Thoracic aorta (tissue), 2 donors: ENCODE measurements at places on chromosomes 7 and 10. TPM values are rescaled to one million over a fixed set of nuclear protein-coding genes. Genes with fewer than 3 reads are reported as not detected.
A peak's percentile ranks its signal among the peaks of the same experiment; 100 is the strongest.

- DNase-seq = no peak
Observed at GRCh38 chr7:128933180-128933891, 4.4 kb upstream of the IRF5 start.

DNA sequence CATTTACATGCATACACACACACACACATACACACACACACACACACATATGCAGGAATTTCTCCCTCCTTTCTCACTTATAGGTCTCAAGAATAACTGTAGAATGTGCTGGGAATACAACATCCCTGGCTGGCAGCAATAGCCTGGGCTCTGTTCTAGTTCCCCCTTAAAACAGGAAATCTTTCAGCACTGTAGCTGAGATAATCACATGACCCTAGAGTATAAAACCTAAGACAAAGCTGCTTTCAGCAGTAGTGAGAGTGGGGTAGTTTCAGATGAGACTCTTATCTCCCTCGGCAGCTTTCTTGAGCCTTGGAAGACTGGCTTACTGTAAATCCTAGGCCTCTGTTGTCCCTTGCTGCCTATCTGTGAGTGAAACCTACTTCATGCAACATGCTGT lies 137.4 kb upstream of the AKR1E2 start:
- DNase-seq = no peak

- peak; percentile 62 for DNase-seq
Observed at GRCh38 chr10:133394064-133394663, at the start of gene MTG1. Gene MTG1, plus strand, starts transcription at chr10:133394157. Its CDS starts 64 bp downstream, at chr10:133394221.

- DNase-seq = no peak
Observed at GRCh38 chr7:37977243-37977642, 56.8 kb downstream of the EPDR1 start.

- no peak for DNase-seq
Observed at GRCh38 chr7:155234158-155234492, 63.6 kb upstream of the INSIG1 start.

The CADPS2 gene
- 32.5 TPM for total RNA-seq

DNA sequence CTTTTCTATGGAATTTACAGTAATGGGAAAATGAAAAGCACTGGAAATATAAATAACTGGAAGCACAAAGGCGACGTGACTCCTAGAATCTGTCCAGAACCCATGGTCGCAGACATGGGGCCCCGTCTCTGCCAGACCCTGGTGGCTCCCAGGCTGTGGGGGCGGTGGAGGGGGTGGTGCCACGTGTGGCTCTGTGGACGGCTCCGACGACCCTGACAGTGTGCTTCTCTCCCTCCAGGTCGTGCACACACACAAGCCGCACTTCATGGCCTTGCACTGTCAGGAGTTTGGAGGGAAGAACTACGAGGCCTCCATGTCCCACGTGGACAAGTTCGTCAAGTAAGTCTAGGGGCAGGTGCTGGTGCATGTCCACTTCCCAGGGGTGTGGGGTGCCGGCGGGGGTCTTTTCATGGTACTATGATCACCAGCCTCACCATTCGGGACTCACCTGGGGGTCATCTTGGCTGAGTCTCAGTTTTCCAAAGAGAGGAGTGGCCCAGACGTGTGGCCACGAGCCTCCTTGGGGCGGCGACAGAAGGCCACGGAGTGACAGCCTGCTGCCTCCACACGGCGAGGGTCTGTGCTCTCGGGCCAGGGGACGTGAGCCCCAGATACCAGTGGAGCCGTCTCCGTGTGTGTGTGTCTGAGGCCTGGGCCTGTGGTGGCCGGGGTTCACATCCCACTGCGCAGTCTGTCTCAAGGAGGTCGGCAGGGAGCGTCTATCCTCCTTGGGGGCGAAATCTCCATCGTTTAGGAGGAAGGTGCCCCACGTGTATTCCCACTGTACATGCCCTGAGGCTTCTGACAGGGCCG lies 108.2 kb downstream of the INPP5A start:
- DNase-seq = no peak

- no peak for DNase-seq
Observed at GRCh38 chr7:22447762-22448161, 52.2 kb downstream of the STEAP1B start.

DNA sequence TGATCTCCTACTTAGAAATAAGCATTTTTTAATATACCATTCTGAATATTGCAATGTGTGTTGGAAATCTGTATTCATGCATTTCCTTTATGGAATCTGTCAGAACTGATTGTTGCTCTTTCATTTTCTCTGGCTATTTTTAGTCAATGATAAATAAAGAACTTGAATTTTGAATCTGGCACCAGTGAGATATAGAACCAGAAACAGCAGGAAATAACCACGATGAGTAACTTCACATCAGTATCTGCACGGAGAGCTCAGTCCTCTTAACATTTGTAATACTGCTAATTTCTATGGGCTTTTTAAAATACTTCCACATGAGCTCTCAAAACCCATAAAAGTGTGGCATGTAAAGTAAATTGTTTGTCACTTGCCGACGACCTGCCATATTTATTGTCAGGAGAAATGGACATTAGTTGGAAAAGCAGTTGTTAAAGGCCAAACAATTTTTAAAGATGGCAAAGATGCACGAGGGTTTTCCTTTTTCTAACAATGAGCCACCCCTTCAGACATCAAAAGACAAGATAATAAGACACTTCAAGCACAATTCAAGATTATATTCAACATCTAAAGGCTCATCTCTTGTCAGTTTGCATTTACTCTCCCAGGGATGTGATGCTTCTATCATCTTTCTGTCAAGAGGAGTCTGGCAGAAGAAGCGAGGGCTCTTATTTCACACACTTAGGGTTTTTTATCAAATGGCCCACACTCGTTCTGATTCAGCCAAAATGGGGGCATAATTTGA lies 118.3 kb downstream of the POU6F2 start:
- no peak for DNase-seq

DNA sequence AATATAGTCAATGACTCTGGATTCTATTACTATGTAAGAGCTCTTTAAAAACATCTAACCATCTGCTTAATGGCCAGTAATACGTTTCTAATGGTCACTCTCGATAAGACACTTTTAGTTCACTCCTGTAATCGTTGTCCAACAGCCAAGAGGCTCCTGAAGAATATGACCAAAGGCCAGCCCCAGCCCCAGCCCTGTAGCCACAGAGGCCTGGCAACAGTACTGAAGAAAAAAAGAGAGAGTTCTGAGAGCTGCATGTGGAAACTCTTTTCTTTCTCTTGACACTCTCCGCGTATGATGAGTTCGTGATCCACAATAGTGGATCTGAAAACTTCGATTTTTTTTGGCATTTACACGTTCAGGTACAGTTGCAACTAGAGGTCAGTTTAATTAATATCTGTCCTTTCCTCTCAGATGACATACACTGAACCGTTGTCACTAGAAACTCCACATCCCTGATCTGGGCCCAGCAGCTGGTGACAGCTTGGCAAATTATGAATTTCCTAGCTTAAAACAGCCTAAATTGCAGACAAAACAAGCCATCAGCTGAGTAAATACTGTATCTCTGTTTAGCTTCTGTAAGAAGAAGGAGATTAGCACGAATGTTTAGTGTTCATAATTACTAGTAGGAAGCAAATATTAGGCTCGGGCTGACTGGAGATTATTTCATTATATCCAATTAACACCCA lies 456.7 kb downstream of the LRMDA start:
- no peak for DNase-seq

DNA sequence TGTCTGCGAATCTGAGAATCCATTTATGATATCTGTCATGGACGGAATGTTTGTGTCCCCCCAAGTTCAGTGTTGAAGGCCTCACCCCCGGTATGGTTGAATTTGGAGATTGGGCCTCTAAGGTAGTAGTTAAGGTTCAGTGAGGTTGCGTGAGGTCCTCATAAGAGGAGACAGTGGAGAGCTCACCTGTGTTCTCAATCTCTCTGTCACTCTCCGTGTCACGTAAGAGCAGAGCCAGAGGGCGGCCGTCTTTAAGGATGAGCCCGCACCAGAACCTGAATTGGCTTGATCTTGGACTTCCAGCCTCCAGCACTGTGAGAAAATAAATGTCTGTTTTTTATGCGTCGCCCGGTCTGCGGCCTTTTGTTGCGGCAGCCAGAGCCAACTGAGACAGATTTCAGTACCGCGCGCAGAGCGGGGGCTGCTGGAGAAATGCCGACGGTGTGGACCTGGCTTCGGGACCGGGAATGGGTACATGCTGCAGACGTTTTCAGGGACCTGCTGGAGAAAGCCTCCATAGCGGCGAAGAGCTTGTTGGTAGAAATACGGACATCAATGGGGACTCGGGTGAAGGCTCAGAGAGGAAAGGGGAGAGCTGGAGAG lies 40.2 kb downstream of the WDR37 start:
- DNase-seq = no peak

DNA sequence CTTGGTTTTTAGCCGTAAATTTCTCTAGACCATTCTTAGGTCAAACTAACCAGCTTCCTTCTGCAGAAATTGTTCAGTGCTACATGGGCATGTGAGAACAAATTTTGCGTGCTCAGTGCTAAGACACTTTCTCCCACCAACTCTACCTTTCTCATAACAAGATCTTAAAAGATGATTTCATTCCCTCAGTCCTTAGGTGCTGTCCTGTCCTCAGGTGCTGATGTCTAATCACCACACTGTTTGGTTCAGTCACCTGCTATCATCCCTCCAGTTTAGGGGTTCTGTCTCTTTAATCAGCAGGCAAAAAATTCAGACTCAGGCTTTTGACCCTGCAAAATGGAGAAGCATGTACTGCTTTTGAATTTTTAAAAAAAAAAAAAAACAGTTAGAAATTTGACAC lies 227.5 kb upstream of the YAE1 start:
- DNase-seq = no peak

DNA sequence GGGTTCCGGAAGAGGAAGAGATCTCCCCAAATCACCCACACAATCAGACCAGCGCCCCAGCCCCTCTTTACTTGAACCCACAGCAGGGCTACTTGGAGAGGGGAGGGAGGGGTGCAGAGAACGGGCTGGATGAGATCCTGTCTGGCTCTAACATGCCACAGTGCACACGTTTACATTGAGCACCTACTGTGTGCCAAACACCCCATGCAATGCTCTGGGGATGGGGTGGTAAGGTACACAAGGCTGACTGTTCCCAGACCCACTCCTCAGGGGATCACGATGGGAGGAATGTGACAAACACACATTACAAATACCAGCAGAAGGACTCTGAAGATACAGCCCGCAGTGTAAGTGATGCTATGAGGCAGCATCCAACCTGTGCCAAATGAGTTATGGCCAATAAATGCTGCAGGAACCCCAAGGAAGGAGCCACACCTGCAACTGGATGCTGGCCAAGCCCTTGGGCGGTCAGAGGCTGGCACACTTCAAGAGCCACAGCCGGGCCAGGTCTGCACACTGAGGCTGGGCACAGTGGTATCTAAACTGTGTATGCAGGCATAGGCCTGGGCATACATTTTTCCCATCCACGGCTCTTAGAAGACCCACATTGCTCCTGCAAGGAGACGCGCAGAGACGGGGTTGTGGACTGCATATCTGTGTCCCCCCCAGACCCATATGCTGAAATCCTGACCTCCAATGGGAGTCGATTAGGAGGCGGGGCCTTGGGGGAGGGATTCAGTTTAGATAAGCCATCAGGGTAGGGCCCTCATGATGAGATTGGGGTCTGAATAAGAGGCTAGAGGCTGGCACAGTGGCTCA lies 6.4 kb downstream of the SPOCK2 start:
- no peak for DNase-seq

DNA sequence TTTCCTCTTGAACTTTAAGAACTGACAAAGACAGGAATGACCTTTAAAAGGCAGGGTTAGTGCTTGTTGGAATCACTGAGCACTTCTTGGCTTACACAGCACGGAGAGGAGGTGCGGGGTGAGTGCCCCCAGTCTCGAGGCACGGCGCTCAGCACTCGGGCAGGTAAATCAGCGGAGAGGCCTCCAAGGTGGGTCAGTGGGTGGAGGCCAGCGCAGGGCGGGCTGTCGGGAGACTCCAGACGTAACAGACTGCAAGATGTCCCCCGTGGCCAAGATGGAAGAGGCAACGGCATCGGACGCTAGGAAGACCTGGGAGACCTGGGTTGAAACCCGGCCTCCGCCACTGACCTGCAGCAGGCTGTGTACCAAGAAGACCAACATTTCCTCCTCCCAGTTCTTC lies 149.4 kb downstream of the MAD1L1 start:
- no peak for DNase-seq

DNA sequence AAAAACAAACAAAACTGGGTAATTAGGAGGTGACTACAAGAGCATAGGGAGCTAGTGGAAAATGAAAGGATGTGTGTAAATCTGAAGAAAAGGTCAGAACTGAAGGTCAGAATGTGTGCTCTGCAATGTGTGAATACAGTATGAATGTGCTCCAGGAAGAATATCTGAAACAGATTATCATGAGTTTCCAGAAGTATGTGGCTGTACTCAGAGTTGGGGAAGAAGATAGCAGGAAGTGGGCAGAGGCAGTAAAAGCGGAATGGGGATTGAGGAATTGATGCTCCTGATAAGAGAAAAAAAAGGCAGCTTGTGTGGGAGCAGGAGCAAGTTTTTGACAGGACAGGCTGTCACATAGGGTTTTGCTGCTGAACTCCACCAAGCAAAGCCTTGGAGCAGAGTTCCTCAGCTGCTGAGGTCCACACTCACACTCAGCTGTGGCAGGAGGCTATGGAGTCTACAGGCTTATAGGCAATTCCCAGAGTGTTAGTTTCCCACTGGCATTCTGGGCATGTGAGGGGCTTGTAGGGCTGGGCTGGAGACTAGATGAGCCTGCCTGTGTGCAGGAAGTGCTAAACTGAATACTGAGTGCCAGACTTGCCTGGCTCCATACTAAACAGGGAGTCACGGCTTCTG lies 22.9 kb downstream of the H2AZ2 start:
- DNase-seq = no peak

GRCh38 chr10:116743266-116744064 lies 1.1 kb upstream of the HSPA12A start:
- DNase-seq = no peak

The AASS gene
- total RNA-seq = 47.2 TPM

GRCh38 chr7:131501422-131501821 lies 55.0 kb downstream of the PODXL start:
- DNase-seq = no peak

GRCh38 chr10:4138146-4138721 lies 353.2 kb upstream of the KLF6 start:
- no peak for DNase-seq

The CYP2W1 gene
- not detected for total RNA-seq

- DNase-seq = no peak
Observed at GRCh38 chr7:29154076-29154475, 7.7 kb upstream of the CPVL start.

DNA sequence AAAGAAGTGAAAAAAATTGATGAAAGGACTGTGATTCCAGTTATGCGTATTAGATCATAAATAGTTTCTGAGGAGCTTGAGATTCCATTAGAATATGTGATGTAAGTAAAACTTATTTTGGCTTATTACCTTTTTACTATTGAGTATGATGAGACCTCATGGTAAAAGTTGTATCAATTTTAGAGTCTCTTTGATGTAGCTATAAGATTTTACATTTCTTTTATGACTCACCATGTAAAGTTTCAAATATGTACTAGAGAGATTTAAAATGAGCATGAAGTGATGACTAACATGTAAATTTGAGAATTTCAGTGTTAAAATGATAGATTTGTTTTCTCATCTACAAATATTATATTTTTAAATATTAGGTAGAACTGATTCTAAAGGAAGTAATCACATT lies 276.5 kb downstream of the OTUD1 start:
- DNase-seq = no peak

The EVX1 gene
- total RNA-seq = not detected
